Pancreas (tissue), 10 donors: ENCODE measurements at places on chromosomes 11 and 22. TPM values are rescaled to one million over a fixed set of nuclear protein-coding genes. Genes with fewer than 3 reads are reported as not detected.
A peak's percentile ranks its signal among the peaks of the same experiment; 100 is the strongest.

GRCh38 chr11:13321431-13321830 is 43.8 kb downstream of the BMAL1 start:
- no peaks in the 10 kb centered on the region for H3K27me3 ChIP-seq
- H3K36me3 ChIP-seq: no peaks in the 10 kb centered on the region
- H3K27ac ChIP-seq: no peak overlapping the region
- H3K4me3 ChIP-seq: no peak overlapping the region
- DNase-seq: no peak

- peaks cover 16% of the 10 kb centered on the region for H3K4me1 ChIP-seq
- no peaks in the 10 kb centered on the region for H3K36me3 ChIP-seq
These were observed 90.9 kb downstream of the MICAL2 start for GRCh38 chr11:12200991-12201985.

DNA sequence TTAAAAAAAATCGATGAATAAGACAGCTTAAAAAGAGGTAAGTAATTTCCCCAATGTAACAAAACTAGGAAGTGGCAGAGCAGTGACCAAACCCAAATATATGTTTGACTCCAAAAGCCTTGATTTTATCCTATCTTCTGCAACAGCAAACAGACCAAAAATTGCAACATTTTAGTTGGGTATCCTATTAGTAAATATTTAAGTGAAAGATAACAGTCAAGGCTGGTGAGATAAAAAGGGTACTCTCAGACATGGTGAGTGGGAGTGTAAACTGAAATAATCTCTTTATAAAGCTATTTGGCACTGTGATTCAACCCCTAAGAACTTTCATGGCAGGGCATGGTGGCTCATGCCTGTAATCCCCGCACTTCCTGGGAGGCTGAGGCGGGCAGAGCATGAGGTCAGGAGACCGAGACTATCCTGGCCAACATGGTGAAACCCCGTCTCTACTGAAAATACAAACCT is 1.9 kb upstream of the RDX start:
- H3K4me3 ChIP-seq: no peak overlapping the region
- DNase-seq: no peak
- no peak overlapping the region for H3K27ac ChIP-seq
- no peaks in the 10 kb centered on the region for H3K27me3 ChIP-seq

GRCh38 chr11:126561327-126561893 is 205.9 kb downstream of the ST3GAL4 start:
- H3K36me3 ChIP-seq: no peaks in the 10 kb centered on the region
- H3K4me1 ChIP-seq: no peaks in the 10 kb centered on the region
- H3K27ac ChIP-seq: no peak overlapping the region
- peak; percentile 22 for DNase-seq

DNA sequence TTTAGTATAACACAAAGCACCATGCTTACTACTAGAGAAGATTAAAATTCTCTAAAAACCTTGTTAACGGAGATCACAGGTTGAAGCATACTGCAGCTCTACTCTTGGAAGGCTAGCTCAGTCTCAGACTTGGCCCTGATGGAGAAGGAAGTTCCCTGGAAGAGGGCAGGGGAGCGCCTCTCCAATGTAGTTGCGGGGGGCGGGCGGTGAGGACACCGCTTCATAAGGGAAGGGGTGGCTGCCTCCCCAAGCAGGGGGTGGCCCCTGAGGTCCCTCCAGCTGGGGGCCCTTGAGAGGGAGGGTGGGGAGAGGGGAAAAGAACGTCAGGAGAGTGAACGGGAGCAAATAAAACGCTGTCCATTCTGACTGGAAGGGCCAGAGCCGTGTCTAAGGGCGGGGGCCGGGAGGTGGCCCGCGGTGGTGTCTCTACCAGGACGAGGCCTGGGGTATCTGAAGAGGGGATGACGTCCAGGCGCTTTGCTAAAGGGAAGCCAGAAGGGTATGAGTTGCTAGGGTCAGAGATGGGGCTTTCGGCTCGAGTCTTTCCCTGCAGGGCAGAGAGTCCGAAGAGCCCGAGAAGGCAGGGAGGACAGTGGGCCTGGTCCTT is 553 bp upstream of the USP47 start:
- peaks cover 33% of the 10 kb centered on the region for H3K4me1 ChIP-seq
- H3K27me3 ChIP-seq: no peaks in the 10 kb centered on the region
- H3K36me3 ChIP-seq: no peaks in the 10 kb centered on the region
- peak overlapping the region; percentile 83 for H3K4me3 ChIP-seq
- DNase-seq: no peak
- peak overlapping the region; percentile 98 for H3K27ac ChIP-seq

- no peak for DNase-seq
- H3K27ac ChIP-seq: no peak overlapping the region
- no peaks in the 10 kb centered on the region for H3K36me3 ChIP-seq
- no peaks in the 10 kb centered on the region for H3K27me3 ChIP-seq
- H3K4me1 ChIP-seq: peaks cover 11% of the 10 kb centered on the region
These were observed 64.7 kb downstream of the ADAMTS15 start for GRCh38 chr11:130513132-130513531.

DNA sequence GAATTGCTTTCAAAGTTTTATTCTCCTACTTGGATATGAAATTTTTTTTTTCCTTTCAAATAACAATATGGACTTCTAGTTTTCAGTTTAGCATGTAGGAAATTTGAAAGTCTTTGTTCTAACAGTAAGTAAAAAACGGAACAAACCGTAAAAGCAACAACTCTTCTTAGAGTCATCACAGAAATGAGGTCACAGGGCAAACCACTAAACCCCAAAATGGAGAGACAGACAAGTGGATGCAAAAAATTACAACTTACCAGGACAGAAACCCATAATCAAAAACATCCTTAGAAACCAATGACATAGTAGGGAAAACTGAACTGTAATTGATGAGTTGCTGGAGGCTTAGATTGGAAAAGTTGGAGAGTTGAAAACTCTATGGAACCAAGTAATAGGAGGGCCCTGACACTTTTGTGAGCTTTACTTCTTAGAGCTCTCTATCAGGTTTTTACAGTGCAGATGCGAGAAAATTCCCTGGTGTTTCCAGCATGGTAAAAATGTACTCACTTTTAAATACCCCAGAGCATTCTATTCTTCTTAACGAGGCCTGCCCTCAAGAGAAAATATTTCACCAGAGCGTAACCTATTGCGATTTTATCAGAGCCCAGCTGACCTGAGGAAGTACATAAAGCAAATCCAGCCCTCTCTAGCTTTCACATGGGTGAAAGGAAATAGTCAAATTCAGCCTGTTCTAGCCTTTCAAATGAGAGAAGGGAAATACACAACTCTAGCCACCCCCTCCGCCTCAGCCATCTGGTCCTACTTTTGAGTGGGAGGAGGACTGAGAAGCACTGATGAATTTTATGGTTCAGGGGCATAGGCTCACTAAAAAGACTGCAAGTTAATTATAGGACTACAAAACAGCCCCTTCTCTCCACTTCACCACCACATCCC is 39.1 kb downstream of the CASP12 start:
- no peak for DNase-seq
- H3K36me3 ChIP-seq: no peaks in the 10 kb centered on the region
- no peaks in the 10 kb centered on the region for H3K27me3 ChIP-seq
- H3K27ac ChIP-seq: no peak overlapping the region
- H3K4me3 ChIP-seq: no peak overlapping the region

DNA sequence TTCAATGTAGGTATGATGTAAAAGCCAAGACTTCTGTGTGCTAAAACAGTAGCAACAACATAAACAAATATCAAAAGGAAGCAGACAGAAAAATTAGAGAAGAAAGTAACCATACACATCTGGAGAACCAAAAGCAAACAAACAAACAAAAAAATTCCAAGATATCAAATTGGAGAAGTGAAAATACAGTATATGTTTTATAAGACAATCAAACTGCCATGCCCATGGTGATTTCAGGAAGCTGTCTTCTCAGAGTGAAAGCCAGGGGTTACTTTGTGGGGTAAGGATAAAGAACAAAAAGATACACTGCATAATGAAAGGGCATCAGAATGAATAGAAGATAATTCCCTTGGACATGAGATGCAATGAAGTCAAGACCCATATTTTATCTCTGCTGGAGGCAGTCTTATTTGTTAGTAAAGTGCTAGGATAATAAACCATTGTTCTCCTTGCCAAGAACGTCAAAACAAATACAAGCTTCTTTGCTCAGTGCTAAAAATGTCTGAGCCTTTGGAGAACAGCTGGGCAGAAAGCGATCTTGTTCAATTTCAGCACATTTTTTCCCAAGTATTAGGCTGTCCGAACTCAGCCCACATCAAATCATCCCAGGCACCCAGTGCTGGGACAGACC is 38.1 kb upstream of the LDLRAD3 start:
- H3K4me3 ChIP-seq: no peak overlapping the region
- no peaks in the 10 kb centered on the region for H3K36me3 ChIP-seq
- no peaks in the 10 kb centered on the region for H3K27me3 ChIP-seq
- no peak for DNase-seq
- no peak overlapping the region for H3K27ac ChIP-seq

GGTLC2 gene
- total RNA-seq: not detected

GRCh38 chr11:19672586-19673206 is 39.9 kb upstream of the NAV2 start:
- H3K27me3 ChIP-seq: no peaks in the 10 kb centered on the region
- no peak overlapping the region for H3K27ac ChIP-seq
- DNase-seq: no peak
- H3K36me3 ChIP-seq: no peaks in the 10 kb centered on the region

DNA sequence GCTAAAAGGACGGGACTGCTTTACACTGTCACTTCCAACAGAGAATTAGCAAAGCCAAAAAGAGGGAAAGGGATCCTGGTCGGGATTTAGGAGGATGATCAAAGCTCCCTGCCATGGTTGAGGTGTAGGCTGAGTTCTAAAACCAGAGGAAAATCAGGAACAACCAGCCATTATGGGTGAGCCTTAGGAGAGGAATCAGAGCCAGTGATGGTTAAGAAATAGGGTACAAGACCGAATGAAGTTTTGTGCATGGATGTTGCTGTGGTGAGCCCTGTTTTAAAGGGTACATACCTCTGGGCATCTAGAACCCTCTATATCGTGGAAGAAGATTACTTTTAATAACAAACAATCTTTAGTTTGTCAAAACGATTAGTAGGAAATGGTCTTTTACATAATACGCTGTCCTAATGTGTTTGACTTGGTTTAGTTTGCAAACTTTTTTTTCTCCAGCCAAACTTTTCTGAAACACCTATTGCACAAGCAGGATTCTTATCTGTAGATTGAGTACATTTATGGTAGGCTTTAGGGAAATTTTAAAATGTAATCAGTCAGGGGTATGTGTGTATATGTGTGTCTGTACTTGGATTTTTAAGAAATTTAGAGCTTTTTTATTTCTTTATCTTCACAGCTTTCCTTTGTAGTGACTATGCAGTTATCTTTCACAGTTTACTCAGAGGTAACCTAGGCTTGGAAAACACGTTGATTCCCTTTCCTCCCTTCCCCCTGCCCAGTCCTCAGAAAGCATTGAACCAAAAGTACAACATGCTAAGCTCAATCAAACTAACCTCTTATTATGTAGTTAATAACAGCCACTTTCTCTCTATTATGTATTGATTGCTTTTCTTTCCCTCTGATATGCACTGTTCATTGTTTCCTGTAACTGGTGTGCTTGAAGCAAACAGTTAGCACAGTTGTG is 26.8 kb downstream of the TRIM44 start:
- no peaks in the 10 kb centered on the region for H3K27me3 ChIP-seq
- H3K36me3 ChIP-seq: peaks cover 8% of the 10 kb centered on the region
- H3K4me1 ChIP-seq: peaks cover 18% of the 10 kb centered on the region

DNA sequence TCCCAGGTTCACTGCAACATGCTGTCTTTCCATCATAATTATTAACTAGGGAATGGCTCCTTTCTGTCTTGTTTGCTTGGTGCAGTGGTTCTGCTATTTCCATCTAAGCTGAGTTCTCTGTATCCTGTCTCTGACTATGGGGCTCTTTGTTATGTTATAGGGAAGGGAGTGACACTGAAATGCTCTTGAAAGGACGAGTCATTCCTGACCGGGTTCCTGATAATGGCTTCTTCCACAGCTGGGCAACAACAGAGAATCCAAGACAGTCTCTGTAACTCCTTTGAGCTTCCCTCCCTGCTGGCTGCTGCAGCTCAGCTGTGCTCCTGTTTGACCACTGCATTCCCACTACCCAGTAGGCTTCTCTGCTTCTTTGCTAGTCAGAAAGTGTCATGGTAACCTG is 24.1 kb downstream of the OR2AT4 start:
- no peaks in the 10 kb centered on the region for H3K4me1 ChIP-seq
- no peak overlapping the region for H3K4me3 ChIP-seq
- H3K27ac ChIP-seq: no peak overlapping the region
- DNase-seq: no peak
- no peaks in the 10 kb centered on the region for H3K27me3 ChIP-seq

DNA sequence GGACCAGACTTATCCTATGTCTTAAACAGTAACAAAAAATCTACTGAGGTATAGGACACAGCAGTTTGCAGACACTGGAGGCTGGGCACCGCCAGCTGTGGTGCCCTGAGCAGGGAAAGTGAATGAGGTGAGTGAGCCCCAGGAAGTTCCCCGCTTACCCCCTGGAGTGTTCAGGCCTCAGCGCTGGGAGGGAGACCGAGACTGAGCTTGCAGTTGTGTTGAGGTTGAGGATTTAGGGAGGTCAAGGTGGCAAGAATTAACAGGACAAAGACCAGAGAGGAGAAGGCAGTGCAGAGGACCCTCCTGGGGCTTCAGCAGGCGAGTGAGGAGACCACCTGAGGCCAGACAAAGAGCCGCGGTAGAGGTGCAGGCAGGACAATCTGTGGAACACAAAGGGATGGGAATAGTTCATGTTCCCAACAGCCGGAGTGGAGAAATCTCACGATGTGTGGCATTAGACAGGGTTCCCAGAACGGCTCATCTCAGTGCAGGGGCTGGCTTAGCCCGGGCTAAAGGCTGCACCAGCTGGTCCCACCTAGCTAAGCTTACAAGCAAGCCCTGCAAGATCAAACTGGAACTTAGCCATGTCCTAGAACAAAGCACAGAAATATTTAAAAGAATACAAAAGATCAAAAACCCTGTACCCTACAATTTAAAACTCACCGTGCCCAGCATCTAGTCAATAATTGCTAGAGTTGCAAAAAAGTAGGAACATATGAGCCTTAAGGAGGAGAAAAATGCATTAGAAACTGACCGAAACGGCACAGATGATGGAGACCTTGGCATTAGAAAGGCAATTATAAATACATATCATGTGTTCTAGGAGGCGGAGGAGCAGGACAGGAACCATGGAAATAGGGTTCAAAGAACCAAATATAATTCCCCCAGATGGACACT is 47.4 kb upstream of the PITPNB start:
- no peaks in the 10 kb centered on the region for H3K27me3 ChIP-seq
- H3K4me3 ChIP-seq: no peak overlapping the region
- no peak for DNase-seq
- peaks cover 6% of the 10 kb centered on the region for H3K4me1 ChIP-seq
- H3K36me3 ChIP-seq: no peaks in the 10 kb centered on the region

DNA sequence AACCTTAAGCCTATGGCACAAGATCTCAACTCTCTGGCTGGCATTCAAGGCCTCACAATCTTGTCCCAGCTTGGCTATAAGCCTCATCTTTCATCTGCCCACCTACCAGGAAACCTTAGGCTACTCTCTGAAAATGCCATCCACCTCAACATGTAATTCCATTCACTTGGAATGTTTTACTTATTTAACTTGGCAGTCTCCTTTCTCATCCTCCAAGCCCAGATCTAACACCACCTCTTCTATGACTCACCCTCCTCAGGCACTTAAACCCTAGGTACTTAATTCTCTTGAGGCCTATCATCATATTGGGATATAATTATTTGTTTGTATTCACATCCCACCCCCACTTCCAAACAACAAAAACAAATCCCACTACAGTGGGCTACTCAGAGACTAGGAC is 15.0 kb downstream of the POGLUT3 start:
- no peaks in the 10 kb centered on the region for H3K36me3 ChIP-seq
- H3K4me3 ChIP-seq: no peak overlapping the region
- H3K27ac ChIP-seq: no peak overlapping the region
- no peak for DNase-seq
- no peaks in the 10 kb centered on the region for H3K4me1 ChIP-seq

- H3K4me3 ChIP-seq: no peak overlapping the region
- no peak for DNase-seq
- H3K27me3 ChIP-seq: no peaks in the 10 kb centered on the region
- H3K36me3 ChIP-seq: no peaks in the 10 kb centered on the region
These were observed 114.6 kb upstream of the SESN3 start for GRCh38 chr11:95345651-95346050.
